ENCODE measurements at places on chromosomes 13 and 19.

DNA sequence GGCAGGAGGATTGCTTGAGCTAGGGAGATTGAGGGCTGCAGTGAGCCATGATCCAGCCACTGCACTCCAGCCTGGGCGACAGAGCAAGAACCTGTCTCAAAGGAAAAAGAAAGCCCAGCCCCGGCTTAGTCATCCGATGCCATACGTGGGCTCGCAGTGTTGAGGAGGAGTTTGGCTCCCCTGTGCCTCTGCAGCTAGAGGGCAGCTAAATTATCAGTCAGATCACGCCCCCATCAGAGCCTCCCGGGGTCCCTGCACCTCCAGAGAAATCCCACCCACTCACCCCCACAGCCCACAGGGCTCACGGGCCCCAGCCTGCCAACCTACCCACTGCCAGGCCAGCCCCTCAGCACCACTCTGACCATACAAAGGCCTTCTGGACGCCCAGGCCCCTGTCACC lies 27.6 kb downstream of the MAU2 start:
- no peak for DNase-seq

DNA sequence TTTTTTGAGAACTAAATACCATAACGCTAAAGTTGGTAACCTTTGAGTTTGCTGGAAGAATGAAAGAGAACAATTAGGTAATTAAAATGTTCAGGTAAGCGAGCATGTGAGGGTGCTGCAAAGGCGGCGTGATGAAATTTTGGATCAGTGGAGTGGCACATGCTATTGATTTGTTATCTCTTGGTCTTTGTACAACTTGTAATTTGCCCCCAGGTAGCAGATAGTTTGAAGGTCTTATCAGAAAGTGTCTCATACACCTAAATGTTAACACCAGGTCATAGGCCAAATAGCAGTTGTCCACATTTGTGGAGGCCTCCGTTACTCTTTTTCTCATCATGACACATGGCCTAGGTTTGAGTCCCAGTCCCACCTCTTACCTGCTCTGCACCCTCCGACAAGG lies 14.9 kb downstream of the ARHGAP35 start:
- no peak for DNase-seq

DNA sequence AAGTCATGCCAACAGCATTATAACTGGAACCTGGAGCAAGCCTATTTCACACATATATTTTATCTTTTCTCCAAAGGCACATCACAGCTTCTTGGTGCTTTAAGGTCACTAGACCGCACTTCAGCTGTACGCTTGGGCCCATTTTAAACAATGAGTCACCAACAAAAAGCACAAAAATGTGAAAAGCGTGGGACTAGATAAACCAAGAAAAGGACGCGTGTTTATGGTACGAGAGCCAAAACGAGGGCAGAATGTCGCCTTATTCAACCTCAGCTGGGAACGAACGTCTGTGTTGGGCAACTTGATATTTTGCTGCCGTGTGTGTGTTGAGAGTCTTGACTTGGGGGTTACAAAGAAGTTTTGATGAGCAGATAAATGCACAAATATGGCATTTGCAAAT lies 9.2 kb upstream of the EHD2 start:
- DNase-seq, result no peak

- no peak for DNase-seq
Observed at GRCh38 chr13:36131931-36132297, 732 bp upstream of the DCLK1 start.

DNA sequence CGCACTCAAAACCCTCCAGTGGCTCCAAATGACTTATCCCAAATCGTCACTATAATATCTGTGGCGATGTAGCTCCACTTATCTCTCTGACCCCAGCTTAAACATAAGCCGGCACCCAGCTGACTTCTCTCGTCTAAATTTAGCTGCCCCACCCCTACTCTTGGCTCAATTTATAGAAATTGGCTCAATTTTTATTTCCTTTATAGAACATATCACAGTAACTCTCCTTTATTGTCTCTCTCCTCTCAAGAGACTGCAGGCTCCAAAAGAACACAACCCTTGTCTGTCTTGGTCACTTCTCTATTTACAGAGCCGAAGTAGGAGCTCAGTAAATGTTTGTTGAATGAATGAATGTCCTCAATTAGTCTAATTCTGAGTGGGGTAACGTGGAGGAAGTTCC lies 805 bp downstream of the ZNF784 start:
- no peak for DNase-seq

- no peak for DNase-seq
Observed at GRCh38 chr13:98478189-98479129, 98.4 kb downstream of the STK24 start.

DNA sequence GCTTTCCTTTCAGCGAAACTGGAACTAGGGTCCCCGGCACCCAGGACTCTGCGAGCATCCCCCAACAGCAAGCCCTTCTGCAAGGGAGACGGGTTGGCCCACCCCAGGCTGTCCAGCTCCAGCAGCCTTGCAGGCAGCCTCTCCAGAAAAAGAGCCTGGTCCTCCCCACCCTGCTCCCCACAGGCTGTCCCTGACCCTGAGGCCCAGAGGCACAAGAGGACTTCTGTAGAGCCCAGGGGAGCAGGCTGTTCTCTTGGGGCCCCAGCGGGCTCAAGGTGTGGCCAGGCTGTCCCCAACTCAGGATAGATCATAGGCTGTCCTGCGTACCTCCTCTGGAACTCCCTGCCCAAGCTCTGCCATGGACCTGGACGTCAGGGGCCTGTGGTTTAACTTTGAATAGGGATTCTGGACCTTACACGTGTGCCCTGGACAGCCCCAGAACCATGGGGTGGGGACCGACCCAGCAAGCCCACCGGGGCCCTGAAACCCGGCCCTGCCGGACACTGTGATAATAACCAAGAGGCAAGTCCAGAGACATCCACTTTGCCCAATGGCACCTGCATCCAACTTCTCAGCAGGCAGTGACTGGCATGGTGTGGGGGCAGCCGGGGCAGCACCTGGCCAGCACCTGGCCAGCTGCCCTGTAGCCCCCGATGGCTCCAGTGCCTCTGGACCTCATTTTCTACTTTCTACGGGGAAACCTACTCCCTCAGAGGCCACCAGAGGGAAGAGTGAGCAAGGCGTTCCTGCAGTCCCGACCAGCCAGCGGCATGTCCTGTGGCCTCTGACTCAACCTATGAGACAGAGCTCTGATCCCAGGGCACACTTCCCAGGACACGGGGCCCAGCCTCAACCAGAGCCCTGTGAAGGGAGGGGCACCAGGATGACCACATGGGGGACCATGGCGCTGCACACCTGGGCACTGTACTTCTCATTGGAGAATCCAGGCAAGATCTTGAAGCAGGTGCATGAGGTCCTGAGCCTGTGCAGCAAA lies 50.9 kb upstream of the TPM4 start:
- DNase-seq, result no peak

DNA sequence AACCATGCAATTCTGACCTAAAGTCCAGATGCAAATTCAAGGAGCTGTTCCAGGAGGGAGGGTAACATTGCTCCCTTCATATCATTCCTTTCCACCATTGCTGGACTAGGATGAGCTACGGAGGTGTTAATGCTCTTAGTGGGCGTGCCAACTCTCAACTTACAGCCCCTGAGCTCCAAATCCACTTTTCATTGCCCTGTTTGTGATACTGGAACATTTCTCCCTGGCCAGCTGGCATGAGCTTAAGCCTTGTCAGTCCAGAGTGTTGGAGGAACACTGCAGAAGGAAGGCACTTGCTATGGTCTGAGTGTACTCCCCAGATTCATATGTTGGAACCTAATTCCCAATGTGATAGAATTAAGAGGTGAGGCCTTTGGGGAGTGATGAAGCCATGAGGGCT lies 70.4 kb upstream of the FARP1 start:
- no peak for DNase-seq

- no peak for DNase-seq
Observed at GRCh38 chr13:88895261-88895941, 1224.2 kb downstream of the SLITRK5 start.

- DNase-seq, result no peak
Observed at GRCh38 chr19:54136086-54136863, 1.3 kb upstream of the CNOT3 start.

- DNase-seq, result no peak
Observed at GRCh38 chr13:30412346-30412745, 9.9 kb upstream of the UBE2L5 start.

GRCh38 chr19:8115805-8116396 lies 33.5 kb downstream of the FBN3 start:
- DNase-seq, result no peak

DNA sequence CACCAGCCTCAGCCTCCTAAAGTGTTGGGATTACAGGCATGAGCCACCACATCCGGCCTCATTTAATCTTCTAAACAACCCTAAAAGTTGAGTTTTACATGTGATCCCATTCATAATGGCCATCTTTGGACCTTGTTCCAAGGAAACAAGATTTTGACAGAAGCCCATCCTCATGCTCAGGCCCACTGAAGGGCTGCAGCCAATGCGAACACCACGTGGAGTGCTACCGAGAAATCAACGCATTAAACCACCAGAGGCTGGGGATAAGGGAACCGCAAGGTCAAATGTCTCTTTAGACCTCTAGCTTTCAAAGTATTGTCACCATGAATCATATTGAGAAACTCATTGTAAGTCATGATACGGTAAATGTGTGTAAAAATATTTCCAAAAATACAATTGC lies 49.4 kb upstream of the DOCK9 start:
- no peak for DNase-seq

- DNase-seq, result peak; percentile 60
Observed at GRCh38 chr13:112443191-112443994, 67.2 kb downstream of the SPACA7 start.

DNA sequence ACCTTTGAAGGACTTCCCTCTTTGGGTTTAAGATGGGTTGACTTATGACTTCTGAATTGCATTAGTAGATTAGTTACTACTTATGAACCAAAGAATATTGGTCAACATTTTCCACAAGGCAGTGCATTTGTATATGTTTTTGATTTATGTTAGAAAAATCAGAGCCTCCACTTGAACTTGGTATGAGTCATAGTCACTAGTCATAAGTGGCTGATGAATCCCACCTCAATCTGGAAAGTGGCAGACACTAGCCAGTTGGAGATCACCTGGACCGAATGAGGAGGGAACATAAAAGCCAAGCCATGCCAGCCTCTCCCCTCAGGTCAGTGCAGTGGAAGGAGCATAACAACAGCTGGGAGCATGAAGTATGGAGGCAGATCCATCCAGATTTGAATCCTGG lies 39.3 kb upstream of the SPART start:
- no peak for DNase-seq

DNA sequence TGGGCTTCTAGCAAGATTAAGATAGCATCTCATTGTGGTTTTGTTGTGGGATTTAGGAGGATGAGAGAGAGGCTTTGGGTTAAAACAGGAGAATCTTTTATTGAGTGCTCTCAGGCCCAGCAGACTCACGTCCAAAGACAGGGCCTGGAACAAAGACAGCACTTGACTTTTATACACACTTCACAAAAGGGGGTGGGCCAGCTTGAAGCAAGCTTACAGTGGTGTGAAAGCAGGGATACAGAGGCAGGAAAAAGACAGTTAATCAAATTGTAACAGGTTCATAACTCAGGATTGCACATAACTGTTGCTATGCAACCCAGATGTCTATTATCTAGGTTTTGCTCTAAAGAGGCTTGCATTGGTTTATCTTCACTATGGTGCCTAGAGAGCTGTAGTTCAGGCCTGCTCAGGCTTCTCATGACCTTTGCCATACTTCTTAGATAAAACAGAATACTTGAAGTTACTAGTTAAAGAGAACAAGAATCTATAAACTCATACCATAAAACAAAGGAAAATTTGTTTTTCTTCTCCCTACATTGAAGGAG lies 42.2 kb upstream of the CEACAM21 start:
- DNase-seq, result no peak

- DNase-seq, result no peak
Observed at GRCh38 chr19:58407658-58408151, 744 bp upstream of the ZNF584 start.

- no peak for DNase-seq
Observed at GRCh38 chr13:29530901-29531300, 64.6 kb downstream of the SLC7A1 start.

DNA sequence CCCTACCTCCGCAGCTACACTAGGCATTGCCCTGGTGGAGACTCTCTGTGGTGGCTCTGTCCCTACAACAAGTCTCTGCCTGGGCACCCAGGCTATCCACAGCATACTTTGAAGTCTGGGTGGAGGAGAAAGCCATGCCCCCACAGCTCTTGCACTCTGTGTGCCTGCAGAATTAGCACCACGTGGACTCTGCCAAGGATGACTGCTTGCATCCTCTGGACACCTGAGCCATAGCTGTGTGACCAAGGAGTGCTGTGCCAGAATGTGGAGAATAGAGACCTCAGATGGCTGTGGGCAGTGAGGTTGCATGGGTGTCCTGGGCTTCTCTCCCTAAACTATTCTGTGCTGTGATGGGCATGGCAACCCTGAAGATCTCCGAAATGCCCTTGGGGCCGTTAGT lies 21.2 kb upstream of the MCF2L start:
- no peak for DNase-seq

DNA sequence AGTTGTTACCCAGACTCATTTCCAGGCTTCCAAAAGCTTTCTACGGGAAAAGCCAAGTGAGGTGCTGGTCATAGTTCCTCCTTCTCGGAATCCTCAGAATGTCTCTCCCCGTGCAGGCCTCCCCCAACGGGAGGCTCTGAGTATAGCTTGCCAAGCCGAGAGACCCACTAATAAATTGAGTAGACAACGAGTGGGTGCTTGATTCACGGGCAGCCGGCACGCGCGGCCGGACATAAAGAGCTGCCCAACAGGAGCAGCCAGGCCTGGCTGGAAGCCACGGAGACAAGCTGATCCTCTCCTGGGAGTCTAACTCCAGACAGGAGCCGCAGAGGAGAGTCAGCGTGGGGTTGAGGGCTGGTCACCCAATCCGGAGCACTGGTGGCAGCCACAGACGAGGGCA lies 43.4 kb upstream of the MEDAG start:
- no peak for DNase-seq

GRCh38 chr13:95083758-95084157 lies 217.5 kb downstream of the ABCC4 start:
- DNase-seq, result no peak

DNA sequence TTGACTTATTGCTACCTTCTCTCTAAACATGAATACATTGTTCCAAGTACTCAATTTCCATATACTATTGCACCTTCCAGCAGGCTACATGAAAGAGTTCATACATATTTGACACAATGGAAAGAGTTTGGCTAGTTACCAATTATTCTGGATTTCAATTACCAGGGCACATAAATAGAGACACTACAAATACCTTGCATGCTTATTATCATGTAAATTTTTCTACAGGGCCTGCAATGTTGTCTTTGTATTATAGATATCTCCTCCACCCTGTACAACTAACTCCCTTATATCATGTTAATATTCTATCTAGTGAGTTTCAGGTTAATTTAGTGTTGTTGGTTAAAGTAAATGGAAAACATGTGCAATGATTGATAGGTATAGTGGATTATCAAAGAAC lies 540.7 kb upstream of the SLITRK5 start:
- DNase-seq, result no peak

DNA sequence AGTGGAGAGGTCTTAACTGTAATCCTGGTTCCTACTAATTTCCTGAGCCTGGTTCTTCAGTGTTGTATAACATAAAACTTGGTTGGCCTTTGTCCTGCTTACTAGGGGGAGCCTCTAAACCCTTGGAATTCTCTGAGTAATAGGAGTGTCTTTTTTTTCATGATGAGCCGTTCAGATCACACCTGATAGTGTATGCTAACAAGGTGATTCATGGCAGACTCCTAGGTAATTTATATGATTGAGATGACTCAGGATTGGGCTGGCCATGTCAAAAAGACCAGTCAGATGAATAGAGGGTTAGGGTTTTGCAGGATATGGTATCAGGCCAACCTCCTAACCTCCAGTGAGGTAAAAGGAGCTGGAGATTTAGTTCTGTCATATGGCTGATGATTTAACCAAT lies 135.8 kb upstream of the KLF12 start:
- no peak for DNase-seq

Measured in GM13977 (cell line).